ENCODE measurements at places on chromosomes 3 and 15.

GRCh38 chr3:100782906-100783305 lies 73.6 kb downstream of the TFG start:
- DNase-seq: no peak

DNA sequence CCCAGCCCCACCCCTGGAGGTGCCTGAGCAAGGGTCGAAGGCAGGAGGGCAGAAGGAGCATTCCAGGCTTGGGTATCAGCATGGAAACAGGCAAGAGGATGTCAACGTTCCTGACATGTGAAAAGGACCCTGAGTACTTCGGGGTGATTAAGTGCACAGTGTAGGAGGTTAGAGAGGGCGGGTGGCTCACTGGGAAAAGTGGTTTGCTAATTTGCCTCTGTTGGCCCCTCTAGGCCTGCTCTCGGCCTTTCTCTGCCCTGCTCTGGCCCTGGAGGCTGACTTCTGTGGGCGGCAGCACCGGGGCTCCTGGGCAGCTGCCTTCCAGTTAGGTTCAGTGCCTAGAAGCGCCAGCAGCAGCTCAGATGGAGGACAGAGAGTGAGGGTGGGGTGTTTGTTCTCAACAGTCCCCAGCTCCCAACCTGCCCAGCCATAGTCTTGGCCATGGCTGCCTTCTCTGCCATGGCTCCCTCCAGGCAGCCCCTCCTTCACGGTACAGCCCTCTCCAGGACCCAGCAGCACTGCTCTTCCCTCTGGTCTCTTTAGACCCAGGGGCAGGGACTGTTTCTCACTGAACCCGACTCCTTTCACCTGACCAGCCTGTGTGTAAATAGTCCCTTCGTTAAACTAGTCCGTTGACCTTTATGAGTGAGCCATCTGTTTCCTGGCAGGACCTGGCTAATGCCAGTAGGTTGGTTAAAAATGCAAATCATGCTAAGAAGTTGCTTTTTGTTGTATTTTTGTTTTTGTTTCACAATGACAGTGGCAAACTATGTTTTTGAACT lies 107.1 kb upstream of the TPM1 start:
- no peak for DNase-seq

DNA sequence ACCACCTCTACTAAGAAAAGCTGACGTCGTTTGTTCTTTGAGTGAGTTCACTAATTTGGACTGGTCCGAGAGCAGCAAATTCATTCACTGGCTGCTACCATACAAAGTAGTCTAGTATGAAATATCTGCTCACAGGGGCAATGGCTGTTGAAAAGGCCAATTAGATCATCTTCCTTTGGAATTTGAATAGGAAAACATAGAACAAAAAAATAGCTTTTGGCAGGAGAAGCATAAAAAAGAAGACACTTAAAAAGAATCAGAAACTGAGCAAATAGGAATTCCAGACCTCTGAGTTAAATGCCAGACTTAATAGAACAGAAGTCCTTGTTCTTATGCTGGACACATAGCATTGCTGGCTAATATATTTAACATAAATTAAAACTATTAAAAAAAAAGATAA lies 159.3 kb downstream of the IL1RAP start:
- no peak for DNase-seq

GRCh38 chr3:141677701-141678100 lies 60.4 kb upstream of the RNF7 start:
- DNase-seq: no peak

- no peak for DNase-seq
These were observed 745.7 kb downstream of the PDCD6IP start for GRCh38 chr3:34544136-34544535.

DNA sequence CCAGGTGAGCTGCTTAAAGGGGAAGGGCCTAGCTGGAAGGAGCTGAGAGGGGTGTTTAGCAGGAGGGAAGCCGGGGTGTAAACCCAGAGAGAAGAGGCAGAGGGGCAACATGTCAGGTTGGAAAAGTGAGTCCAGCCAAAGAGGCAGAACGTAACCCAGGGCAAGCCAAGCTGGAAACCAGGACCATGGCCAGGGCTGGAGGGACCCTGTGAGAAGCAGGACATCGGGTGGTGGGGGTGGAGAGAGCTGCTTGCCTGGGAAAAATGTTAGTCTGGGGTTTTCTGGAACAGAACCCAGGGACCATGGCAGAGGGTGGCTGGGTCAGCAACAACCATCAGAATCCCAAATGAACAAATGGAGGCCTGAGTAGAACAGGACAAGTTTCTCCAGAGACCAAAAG lies 32.6 kb downstream of the SEMA5B start:
- no peak for DNase-seq

GRCh38 chr15:61857169-61857829 lies 202.9 kb downstream of the VPS13C start:
- DNase-seq: no peak

GRCh38 chr15:31263751-31264558 lies 62.7 kb upstream of the KLF13 start:
- DNase-seq: peak; percentile 90

DNA sequence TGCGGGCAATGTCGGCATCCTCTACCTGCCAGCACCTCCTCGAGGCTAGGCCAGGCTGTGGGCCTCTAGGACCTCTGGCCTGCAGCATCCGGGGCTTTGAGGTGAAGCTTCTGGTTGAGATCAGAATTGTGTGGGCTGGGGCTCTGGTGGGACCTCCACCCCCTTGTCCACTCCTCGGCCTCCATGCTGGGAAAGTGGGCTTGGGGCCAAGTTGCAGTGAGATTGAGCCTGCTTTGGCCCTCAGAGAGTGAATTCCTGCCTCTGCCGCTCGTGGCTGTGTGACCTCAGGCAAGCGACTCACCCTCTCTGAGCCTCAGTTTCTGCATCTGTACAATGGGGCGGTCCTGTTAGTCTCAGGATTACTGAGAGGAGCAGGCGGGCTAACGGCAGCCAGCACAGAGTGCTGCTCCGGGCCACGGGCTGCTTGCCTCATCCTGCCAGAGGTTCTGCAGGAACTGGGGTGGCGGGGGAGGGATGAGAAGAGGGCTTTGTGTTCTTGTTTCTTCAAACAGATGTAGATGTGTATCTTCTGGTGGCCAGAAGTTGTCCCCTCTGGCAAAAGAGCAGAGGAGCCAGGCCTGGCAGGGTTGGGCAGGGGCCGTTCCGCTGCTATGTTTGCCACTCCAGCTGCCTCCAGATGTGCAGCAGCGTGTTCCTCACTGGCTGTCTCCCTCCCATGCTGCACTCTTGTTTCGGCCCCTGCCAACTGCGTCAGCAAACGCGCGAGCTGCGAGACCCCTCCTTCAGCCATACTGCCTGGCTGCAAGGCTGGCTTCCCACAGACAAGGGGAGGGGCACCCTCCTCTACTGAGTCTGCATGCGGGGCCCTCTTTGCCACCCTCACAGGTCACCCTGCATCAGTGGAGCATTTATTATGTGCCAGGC lies 33.7 kb downstream of the FBLN2 start:
- no peak for DNase-seq

GRCh38 chr3:131396170-131396569 lies 14.6 kb downstream of the NUDT16 start:
- DNase-seq: no peak

DNA sequence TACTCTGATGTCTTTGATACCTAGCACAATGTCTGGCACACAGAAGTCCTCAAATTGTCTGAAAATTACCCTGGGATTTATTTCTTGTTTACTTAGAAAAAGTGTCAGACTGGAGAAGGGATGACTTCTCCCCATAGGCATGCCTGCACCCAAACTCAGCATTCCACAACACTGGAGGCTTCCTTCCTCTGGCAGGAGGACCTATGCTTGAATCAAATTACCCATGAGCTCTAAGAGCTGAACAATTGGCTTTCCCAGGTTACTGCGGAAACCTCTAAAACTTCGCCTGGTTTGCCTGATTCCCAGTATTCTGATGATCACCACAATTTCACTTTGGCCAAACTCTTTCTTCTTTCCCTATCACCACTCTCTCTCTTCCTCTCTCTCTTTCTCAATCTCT lies 217.4 kb downstream of the DIPK2A start:
- no peak for DNase-seq

DNA sequence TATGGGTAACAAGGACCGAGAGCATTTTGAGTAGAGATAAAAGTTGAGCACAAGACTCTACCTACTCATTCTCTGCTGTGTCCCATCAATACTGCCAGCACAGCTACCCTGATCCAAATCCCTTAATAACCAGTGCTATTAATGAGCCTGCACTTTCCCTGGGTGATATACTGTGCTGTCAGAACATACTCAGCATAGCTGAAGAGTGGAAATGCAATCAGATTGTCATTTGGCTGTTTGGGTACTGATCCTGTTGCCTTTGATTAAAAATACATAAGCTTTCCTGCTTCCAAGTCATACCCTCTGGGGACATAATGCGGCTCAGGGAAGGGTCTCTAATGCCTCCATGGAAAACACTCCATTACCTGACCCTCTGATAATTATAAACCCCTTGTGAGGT lies 917.5 kb downstream of the SQOR start:
- no peak for DNase-seq

DNA sequence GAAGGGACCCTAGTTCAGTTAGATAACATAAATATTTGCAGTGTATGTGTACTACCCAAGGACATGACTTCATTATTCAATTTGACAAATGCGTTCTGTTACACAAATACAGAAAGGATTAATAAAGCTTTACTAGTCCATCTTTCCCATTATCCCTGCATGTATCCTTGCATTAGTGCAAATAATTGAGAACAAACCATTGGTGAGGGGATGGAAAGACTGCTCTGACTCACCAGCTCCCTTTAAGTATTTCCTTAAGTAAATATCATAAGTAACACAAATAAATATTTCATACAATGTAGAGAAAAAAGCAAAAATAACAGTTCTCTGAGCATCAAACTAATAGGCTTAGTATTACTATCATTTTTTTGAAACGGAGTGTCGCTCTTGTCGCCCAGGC lies 1.9 kb upstream of the GPD1L start:
- no peak for DNase-seq

DNA sequence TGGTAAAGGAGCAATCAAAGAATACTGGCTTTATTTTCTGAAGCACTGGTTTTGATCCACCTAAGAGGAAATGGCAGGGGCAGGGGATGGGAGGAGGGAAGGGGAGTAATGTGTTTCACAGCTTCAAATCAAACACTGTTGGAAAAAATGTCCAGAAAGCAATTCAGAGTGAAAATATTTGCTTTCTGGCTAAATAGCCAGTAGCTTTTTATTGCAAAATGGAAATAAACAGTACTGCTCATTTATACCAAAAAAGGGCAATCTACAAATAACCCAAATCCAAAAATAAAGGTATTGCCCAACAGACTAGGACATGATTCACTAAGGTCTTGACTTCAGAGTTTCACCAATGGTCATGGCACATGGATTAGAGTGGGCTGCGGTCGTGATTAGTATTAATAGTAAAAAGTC lies 279.3 kb upstream of the THBS1 start:
- no peak for DNase-seq

DNA sequence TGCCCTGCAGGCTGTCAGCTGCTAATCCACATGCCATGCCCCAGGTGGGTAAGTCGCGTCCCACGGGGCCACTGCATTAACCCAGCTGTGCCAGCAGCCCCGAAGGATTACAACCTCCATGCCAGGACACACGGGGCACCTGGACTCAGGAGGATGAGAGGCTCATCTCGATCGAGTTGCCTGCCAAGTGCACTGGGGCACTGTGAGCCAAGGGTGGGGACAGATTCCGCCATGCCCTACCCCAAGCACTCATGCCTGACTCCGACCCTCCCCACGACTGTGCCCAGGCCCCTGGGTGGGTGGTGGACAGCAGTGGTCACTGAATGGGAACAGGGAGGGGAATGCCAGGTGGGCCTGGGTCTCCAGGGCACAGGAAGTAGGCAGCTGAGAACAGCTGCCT lies 20.7 kb upstream of the SNRPA1 start:
- no peak for DNase-seq

Data from CD4-positive, alpha-beta T cell (primary cell).